ENCODE measurements at places on chromosomes 1 and 21.
A peak's percentile ranks its signal among the peaks of the same experiment; 100 is the strongest.

DNA sequence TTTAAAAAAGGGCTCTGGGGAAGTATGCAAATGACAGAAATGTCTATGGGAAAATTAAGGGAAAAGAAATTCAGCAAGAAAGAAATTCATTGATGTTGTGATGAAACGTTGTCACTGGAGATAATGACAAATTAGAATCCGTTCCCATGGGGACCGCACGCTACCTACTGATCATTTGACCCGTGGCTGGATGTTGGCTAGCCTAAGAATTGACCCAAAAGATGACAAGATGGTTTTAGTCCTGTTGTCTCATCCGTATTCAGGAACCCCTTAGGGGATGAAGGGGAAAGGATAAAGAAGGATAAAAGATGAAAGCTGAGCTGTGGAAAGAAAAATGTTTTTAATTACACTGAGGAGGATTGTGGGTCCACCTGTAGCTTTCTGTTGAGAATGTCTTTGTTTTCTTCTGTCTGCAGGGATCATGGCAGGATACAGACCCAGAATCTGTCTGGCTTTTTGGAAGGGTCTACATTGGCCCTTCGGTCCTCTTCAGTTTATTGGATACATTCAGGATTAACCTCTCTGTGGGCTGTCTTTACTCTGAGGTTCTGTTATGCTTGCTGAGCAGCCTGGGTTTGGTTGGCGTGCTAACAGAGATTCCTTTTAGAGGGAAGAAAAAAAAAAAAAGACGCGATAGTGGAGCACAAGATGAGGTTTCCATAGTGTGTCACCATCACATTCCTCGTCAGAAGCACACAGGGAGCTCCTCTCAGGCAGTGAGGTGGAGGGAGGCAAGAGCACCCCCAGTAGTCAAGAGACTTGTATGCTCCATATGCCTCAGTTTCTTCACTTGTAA lies 106.2 kb downstream of the CACHD1 start:
- no peak for DNase-seq

DNA sequence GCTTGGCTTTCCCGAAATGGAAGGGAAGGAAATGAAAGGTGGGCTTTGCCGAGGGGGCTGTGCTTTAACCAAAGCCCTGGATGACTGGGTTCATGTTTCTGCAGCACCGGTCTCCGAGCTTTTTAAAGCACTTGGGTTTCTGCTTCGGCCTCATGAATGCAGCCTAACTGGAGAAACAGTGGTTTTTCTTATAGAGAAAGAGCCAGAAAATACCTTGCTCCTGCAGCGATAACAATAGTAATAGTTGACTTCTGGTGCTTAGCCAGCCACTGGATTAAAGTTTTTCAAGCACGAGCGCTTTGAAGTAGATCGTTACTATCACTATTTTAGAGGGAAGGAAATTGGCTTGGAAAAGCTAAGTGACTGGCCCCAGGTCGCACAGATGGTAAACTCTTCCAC lies 500 bp upstream of the DOCK7 start:
- no peak for DNase-seq

DNA sequence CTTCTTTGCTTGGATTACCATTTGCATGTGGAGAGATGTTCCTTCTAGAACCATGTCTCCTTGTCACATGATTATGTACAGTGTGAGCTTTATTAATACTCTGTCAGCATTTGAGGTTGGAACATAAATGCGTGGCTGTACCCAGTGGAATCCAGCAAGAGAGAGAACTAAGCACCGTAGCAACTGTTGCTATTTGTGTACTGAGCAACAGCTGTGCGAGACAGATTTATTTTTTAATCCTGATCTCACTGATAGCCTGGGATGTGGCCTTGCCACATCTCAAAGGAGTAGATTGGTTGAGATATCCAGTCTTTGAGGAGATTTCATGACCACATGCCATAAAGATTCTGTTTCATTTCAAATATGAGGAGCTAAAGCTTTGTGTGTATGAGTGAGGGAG lies 43.4 kb downstream of the KIF1B start:
- no peak for DNase-seq

DNA sequence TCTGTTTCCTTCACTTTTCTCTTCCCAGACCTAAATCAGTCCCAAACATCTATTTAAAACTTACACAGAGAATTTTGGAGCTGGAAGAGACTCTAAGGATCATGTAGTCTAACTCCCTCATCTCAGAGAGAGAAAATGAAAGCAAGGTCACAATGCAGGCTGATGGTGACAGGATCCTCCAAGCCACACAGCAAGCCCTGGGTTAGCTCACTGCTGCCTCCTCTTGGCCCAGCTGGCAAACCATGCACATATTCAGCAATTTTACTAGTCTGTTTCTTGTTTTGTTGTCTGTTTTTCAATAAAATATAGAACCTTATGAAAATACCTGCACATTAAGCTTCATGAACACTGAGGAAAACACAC lies 27.7 kb upstream of the LY9 start:
- DNase-seq: no peak

DNA sequence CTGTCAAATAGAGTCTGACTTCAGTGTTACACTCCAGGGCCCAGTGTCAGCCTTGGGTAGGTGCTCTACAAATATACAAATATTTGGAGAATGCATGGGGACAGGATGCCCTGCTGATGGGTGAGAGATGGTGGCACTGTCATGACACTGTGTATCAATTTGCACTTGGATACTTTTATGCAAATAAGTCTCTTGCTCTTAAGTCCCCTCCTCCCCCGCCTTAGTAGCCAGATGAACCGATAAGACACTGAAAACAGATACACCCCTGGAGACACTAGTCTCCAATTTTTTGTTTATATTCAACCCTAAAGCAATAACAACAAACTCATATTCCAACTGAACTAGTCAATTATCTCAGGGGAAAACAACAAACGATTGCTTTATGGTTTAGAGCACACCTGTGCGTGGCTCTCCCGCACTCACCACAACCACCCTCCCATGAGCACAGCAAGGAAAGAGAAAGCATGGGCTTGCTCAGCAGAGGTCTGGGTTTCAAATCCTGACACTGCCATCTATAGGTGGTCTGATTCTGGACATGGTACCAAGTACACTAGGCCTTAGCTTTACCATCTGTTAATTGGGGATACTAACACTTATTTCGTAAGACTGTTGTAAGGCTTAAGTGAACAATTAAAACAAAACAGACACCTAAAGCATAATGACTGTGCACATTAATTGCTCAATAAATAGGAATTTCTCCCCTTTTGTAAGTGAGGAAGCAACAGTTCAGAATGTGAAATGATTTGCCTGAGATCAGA lies 50.3 kb downstream of the HIVEP3 start:
- DNase-seq: no peak

GRCh38 chr1:43875331-43875730 lies 58.3 kb upstream of the ARTN start:
- no peak for DNase-seq

DNA sequence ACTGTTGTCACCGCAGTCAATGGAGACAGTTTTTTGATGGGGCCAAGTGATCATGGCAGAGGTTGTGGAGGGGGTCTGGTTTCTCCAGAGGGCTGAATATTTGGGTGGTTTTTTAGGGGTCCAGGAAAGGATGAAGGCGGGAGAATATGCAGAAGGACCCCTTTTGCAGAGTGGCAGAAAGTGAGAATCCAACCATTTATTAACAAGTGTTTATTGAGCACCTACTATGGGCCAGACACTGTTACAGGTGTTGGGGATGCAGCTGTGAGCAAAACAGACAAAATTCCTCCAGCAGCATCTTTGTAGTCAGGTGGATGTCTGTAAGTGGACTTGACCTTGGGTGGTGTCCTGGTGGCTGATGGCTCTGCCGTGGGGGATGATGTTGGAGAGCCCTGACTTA lies 15.4 kb downstream of the PADI1 start:
- no peak for DNase-seq

- DNase-seq: peak; percentile 53
Observed at GRCh38 chr1:45303520-45304310, 23.0 kb upstream of the HPDL start.

DNA sequence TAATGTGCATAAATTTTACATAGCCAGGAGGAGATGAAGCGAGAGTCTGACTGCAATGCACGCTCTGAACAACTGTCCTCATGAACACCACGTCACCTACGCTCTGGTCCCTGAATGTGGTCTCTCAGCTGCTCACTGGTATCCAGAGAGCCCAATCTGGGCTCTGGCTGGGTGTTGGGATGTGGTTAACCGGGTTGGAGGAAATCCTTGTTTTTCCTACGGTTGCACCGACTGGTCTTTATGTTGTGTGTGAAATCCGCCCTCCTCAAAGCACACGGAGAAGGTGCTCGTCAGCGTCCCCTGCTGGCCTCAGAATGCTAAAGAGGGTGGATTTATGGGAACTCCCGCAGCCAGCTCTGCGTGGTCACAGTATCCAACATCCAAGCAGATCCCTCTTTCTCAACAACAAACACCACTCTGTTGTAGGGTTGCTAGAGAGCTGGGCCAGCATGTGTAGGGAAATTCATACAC lies 51.8 kb upstream of the FAM89A start:
- DNase-seq: no peak

GRCh38 chr1:89022167-89022959 lies at the start of gene GBP3:
GBP3 (minus strand) TSS chr1:89022866; CDS start chr1:89020721, 2,145 bp downstream.
- DNase-seq: no peak

- no peak for DNase-seq
Observed at GRCh38 chr1:219699870-219700269, 87.0 kb upstream of the ZC3H11B start.

GRCh38 chr1:76933847-76934815 lies 66.9 kb downstream of the ST6GALNAC5 start:
- DNase-seq: no peak

All from cortex of kidney (tissue), 1 donor.